Activated naive CD4-positive, alpha-beta T cell treated with anti-CD3 and anti-CD28 coated beads, Interleukin-2, amount 50 U/mL, for 72 hours (primary cell): ENCODE measurements at places on chromosomes 3 and 15. TPM values are rescaled to one million over a fixed set of nuclear protein-coding genes. Genes with fewer than 3 reads are reported as not detected.
A peak's percentile ranks its signal among the peaks of the same experiment; 100 is the strongest.

DNA sequence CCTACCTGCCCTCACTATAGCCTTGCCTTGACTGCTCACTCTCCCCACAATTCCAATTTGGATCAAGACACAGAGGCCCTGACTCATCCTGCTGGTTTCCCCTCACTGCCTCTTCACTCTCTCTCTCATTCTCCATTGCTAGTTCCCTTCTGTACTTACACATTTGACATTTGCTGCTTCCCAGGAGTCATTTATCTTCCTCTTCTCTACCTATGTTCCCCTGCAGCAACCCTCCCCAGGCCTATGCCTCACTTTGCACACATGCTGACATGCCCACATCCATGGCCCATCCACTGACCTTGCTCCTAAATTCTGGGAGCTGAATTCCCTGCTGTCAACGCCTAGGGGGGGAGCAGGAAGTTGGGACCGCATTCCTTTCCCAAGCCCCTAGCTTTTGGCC, 82.2 kb downstream of the SRGAP3 start:
- no peak for DNase-seq

- no peak for DNase-seq
These were observed 36.2 kb downstream of the KBTBD12 start for GRCh38 chr3:127951276-127951675.

DNA sequence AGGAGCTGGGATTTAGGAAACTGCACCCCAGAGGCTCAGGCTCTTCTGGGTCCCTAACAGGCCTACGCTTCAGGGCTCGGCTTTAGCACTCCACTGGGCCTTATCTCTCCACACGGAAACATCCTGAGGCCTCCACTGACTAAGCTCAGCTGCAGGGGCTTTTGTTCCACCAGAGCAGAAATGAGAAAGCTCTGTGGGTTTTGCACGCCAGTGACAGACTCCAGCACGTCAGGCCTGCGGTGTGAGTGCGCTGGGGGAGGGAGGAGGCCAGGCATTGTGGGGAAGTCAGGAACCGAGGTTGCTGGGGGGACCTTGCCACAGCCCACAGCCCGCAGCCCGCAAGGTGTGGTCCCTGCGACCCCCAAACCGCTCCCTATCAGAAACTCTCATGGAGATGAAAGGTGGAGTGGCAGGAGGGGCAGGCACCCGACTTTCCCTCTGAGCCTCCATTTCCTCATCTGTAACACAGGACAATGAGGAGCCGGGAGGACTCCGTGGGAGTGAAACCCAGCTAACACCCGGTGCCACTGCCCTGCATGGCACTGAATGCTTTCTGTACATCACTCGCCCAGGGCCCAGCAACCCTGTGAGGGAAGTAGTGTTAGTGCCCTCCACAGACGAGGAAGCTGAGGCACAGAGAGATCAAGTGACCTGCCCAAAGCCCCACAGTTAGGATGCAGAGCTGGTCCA, 106.5 kb downstream of the TPRA1 start:
- peak; percentile 62 for DNase-seq

DNA sequence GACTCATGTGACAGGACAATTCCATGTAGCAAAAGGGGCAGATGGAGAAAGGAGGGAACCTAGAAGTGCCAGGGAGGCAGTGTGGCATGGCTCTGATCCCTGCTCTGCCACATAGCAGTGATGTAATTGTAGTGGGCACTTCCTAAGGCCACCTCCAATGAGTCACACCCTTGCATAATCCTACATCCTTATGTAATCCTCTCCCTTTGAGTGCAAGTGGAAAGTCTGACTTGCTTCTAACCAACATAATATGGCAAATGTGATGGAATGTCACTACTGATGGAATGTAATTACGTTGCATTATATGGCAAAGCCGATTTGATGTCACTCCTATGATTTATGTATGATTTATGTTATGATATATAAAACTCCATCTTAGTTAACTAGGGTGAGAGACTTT, 72.9 kb upstream of the ATP2C1 start:
- DNase-seq = no peak

GRCh38 chr15:88529021-88529630, 17.4 kb downstream of the DET1 start:
- no peak for DNase-seq

DNA sequence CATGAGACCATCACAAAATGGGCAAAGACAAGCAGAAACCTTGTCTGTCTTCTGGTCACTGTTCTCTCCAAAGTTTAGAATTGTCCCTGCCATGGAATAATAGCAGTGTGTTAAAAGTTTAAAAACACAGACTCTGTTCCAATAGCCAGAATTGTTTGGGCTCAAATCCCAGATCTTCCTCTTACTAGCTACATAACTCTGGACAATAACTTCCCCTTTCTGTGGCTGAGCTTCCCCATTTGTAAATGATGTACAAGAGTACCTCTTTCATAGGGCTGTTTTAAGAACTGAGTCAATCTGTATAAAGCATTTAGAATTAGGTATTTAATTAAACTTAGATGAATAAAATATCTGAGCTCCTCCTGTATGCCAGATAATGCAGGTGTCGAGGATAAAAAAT, 623.0 kb downstream of the NTRK3 start:
- DNase-seq = no peak

GRCh38 chr3:139185527-139185926, 140.8 kb upstream of the PRR23C start:
- DNase-seq = no peak

GRCh38 chr15:73952913-73953750, 26.9 kb downstream of the LOXL1 start:
- DNase-seq = no peak

GRCh38 chr3:134928392-134928791, 133.3 kb downstream of the EPHB1 start:
- DNase-seq = no peak

- no peak for DNase-seq
These were observed 157.9 kb downstream of the TLE3 start for GRCh38 chr15:69939513-69940440.

GRCh38 chr3:130850044-130850797, 43.7 kb upstream of the ATP2C1 start:
- DNase-seq = peak; percentile 28

DNA sequence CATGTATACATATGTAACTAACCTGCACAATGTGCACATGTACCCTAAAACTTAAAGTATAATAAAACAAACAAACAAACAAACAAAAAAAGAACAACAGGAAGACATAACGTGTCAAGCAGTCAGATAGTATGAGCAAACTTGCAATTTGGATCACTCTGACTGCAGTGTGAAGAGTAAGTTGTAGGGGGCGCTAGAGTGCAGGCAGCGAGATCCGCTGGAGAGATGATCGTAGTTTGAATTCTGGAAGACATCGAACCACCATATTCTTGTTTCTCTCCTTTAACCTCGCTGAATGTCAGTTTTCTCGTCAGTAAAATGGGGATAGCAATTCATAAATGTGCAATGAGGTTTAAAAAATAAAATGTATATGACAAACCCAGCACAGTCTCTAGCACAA, 165.2 kb upstream of the LMCD1 start:
- no peak for DNase-seq

- DNase-seq = peak; percentile 81
These were observed 33.1 kb downstream of the GRK7 start for GRCh38 chr3:141796081-141796888.

- DNase-seq = no peak
These were observed 17.5 kb upstream of the GOLGA8B start for GRCh38 chr15:34600923-34601322.

- no peak for DNase-seq
These were observed 181.8 kb upstream of the TBL1XR1 start for GRCh38 chr3:177379045-177379444.

DNA sequence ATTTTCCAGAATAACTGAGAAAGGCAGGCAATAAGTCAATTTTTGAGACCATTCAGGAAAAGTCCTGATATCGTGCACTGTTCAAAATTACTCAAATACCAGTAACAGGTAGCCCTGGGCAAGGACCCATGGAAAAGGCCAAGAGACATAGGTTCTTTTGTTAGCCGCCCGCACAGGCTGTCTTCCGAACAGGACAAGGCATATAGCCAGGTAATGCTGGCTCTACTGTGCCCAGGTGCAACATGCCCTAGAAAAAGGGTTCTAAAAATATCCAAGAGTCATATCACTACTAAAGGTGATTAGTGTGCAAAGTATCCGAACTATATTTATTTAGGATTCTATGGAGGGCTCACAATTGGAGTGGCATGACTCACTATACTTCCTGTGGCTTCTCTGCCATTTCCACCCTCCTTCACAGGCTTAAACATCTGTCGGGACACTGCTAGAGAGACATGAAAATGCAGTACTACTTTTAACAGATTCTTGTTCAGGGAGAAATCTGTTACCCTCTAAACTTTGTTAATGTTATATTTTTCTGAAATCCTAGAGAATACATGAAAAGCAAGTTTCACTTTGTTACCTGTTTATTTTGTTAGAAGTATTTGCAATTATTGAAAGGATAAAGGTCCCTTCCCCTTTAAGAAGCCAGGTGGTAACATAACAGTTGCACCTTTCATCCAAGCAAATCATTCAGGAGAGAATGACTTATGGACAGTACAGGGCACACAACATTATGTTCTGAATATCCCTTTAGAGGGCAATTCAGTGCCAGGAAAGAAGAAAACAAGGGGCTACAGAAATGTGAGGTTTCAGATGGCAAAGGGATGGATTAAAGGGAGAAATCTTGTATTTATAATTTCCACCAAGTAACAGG, 293.3 kb upstream of the THBS1 start:
- DNase-seq = no peak

DNA sequence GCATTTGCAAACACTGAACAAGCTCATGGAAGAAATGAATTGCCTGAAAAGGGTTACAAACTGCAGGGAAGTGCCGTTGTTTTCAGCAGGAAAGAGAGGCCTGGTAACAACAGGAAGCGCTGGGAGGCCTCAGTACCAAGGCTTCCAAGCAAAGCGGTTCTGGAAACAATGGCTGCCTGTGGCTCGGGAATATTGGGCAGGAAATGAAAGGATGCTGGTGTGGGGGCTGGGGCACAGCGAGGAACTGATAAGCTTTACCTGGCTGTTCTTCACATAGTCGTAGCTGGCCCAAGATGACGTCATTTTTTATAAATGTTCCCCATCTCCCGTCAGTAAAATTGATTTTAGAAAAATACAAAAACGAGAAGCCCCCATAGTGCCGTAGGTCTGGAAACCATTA, 55.9 kb downstream of the ARHGAP31 start:
- no peak for DNase-seq

DNA sequence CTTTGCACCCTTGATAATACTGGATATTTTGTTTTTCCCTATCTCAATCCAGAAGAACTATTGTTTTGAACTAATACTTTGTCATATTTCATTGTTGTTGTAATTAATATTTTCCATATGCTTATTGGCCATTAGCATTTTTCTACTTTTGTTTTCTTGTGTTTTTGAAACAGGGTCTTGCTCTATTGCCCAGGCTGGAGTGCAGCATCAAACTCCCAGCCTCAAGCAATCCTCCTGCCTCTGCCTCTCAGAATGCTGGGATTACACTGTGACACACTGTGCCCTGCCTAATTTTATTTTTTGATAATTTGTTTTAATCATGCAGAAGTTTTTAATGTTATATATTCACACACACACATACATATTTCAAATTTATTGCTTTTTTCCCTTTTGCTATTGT, 3.4 kb upstream of the RPS27L start:
- DNase-seq = no peak

GRCh38 chr3:84965141-84965540, 6.4 kb downstream of the CADM2 start:
- DNase-seq = no peak

- DNase-seq = no peak
These were observed 283.7 kb downstream of the IL5RA start for GRCh38 chr3:2826453-2826852.

DNA sequence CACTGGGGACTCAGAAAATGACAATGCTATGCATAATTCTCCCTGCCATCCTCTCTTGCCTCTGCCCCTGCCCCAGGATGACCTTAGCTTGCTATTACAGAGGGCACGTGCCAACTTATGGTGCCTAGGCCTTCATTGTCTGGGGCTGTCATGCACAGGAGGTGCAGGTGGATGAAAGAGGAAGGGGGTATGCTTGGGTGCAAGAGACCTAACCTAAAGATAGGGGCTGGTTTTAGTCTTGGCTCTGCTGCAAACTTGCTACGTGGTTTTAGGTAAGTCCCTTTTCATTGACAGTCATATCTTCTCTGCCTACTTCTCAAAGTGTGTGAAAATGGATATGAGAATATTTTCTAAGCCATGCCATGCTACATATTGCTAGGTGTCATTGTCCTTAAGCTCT, 161.3 kb downstream of the EPHB1 start:
- DNase-seq = no peak

- no peak for DNase-seq
These were observed 207.3 kb downstream of the XXYLT1 start for GRCh38 chr3:195063581-195064193.

- no peak for DNase-seq
These were observed 2.9 kb downstream of the HDDC3 start for GRCh38 chr15:90929246-90930019.

DNA sequence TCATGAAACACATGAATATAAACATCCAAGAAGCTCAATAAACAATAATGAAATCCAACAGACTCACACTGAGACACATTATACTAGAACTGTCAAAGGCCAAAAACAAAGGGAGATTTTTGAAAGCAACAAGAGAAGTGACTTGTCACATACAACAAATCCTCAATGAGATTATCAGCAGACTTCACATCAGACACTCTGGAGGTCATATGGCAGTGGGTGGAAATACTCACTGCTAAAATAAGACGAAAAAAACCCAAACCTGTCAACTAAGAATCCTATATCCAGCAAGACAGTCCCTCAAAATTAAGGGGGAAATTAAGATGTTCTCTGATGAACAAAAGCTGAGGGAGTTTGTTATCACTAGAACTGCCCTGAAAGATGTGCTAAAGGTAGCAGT, 125.4 kb upstream of the MELTF start:
- no peak for DNase-seq

GRCh38 chr3:55486857-55487380, at the start of gene WNT5A:
WNT5A (minus strand) TSS chr3:55487306; CDS start chr3:55486985, 321 bp downstream.
- DNase-seq = no peak

CHRM5 gene
- not detected for total RNA-seq

COL6A5 gene
- not detected for total RNA-seq

SPSB4 gene
- not detected for total RNA-seq

ZNF502 gene
- 1.1 TPM for total RNA-seq

BUB1B gene
- total RNA-seq = 141 TPM

MED12L gene
- 1.5 TPM for total RNA-seq

CAMKV gene
- 0.48 TPM for total RNA-seq

FBXL22 gene
- total RNA-seq = 0.80 TPM

SEMA5B gene
- total RNA-seq = not detected
